Stimulated activated CD8-positive, alpha-beta memory T cell treated with anti-CD3 and anti-CD28 coated beads, Interleukin-7, amount 100 ng/mL, for 24 hours (primary cell): ENCODE measurements at places on chromosomes 3 and 15.

- DNase-seq = no peak
Measured at GRCh38 chr3:112038863-112039262, 4.3 kb downstream of the TMPRSS7 start.

DNA sequence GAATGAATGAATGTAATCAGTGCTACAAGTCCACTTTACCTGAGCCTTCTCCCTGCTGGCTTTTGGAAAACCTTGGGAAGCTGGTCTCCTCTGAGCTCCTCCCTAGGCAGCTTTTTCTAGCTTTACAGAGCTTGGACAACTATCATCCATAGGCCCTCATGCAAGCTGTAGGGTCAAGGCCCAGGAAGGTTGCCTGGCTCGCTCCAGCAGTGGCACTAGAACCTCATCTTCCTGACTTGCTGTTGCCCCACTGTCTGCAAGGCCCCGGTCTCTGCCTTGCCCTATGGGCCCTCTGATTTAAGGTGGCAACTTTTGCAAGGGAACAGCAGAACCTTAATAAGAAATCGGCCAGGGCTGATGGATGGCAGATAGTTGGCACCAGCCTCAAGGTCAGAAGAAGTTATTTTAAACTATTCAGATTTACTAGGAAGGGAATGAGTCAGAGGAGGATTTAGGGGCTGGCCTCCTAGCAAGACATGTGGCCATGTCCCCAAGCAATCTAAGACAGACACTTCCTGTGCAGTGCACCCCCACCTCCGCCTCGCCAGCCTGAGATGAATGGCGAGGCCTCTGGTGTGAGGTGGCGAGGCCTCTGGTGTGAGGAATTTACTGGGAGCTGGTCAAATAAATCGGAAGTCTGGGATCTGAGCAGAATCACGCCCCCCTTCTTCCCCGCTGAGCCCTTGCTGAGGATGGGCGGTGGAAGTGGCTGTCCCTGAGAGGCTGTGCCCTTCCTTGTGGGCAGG lies 180.8 kb downstream of the MEGF11 start:
- DNase-seq = no peak

GRCh38 chr15:79680720-79681119 lies 216.1 kb downstream of the MTHFS start:
- DNase-seq = no peak

DNA sequence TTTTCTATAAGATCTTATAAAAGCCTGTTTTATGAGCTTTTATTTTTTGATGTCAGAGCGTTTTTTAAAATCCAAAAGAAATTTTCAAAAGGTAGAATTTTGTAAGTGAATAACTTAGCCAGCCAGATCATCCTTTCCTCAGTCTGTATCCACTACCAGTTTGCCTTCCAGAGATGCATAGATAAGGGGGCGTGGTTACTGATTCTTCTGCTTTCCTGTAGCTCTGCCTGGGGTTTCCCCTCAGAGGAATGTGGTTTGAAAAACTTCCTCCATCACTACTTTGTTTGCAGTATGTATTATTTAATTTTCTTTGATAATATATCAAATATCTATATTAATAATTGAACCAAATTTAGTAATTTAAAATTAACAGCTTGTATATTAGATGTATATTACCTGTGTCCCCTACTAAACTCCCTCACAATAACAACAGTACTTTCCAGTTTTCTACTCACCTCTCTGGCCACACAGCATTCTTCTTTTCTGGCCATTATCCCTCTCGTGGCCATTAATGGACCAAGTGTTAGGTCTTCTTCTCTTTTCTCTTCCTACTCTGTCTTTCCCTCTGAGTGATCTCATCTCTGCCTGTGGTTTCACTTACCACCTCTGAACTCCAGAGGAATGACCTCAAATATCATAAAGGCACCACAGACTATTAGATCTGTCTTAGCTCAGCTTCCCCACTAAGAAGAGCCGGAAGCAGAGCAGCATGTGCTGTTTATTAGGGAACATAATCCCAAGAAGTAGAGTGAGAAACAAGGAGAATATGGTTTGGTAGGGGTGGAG lies 239.7 kb downstream of the UBE2E2 start:
- no peak for DNase-seq

DNA sequence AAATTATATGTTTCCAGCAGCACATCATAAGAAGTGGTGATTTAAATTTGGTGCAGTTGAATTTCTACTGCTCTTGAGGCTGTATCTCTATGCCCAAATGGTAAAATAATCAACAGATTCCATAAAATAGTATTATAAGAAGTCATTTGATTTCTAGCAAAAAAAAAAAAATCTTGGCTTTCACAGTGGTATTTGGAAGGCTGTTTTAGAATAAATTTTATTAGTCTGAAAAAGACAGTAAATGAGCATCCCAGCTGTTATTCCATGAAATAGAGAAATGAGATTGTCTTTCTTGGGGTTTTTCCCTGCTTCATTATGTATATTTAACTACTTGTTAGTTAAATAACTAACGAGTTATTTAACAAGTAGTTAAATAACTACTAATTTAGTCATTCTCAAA lies 156.0 kb upstream of the ABI3BP start:
- DNase-seq = no peak

GRCh38 chr15:40843885-40844695 lies at the start of gene SPINT1:
Gene SPINT1 (plus strand): TSS chr15:40844048. CDS start chr15:40844555, 507 bp downstream.
- DNase-seq = peak; percentile 46
